ENCODE measurements at places on chromosomes 7 and 10.
A peak's percentile ranks its signal among the peaks of the same experiment; 100 is the strongest.

DNA sequence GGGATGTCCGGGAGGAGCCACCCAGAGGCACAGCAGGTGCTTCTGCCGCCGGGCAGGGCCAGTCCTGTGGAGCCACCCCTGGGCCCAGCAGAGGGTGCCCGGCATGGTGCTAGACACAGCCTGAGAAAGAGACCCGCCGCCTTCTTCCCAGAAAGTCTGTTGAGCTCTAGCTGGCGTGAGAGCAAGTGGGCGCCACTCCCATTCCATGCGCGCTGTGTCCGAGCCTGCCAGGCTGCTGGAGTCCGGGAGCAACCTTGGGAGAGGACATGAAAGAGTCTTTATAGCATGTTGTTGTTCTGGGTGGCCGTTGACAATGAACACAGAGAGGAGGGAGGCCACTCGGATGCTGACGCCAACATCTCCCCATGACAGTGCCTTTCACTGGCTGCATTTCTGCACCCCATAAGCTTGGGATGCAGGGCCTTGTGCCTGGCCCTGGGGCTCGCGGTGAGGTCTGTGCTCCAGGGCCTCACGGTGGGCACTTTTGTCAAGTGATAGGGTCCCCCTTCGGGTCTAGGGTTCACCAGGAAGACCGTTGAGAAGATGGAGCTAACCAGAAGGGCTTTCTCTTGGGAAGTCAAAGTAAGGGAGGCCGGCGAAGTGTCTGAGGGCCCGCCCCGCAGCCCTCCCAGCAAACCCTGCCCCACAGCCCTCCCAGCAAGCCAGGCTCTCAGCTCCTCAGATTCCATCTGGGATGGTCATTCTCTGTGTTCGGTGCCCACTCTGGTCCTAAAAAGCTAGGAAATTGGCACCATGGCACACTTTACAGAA is 47.3 kb downstream of the NKX6-2 start:
- DNase-seq = no peak

DNA sequence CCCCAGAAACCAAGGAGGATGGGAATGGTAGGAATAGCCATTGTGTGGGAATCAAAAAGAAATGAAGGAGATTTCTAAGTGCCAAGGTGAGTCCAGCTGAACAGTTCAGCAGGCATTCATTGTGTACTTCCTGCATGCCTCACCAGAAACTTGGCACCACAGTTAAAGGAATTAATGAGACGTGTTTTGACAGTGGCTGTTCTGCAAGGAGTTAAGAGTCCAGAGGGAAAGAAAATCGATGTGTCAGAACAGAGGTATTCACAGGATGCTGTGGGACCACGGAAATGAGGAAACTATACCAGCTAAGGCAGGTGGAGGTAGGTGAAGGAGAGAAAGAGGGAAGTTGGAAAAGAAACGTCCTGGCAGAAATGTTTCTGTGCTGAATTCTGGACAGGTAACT is 78.1 kb downstream of the PRKCQ start:
- no peak for DNase-seq

- DNase-seq = no peak
Observed at GRCh38 chr10:4141471-4141870, 356.5 kb upstream of the KLF6 start.

GRCh38 chr7:137772316-137772715 is 74.5 kb downstream of the DGKI start:
- no peak for DNase-seq

DNA sequence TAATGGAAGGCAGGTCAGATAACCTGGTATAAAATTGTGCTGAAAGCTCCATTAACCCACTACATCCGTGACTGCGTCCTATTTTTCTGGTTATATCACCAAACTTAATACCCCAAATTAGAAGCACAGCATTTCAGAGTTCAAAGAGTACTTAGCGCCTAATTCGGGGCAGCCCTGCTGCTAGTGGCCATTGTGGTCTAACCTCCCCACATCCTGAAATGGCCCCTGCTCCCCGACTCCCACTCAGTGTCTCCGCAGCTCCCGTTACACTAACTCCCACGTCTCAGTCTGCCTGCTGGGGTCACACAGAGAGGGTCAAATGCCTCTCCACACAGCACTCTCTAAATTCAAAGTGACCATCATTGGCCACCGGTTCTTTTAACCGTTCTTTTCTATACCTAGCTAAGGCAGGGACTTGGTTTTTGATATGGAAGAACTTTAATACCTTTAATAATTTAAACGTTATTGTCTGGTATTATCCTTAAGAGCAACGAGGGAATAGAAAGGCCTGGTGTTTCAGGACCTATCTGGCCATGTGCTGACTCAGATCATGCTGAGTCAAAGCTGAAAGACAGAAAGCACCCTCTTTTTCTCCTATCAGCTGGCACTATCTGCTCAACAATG is 117.1 kb downstream of the KMT2E start:
- no peak for DNase-seq

- DNase-seq = no peak
Observed at GRCh38 chr7:88344956-88345832, 38.5 kb upstream of the STEAP4 start.

DNA sequence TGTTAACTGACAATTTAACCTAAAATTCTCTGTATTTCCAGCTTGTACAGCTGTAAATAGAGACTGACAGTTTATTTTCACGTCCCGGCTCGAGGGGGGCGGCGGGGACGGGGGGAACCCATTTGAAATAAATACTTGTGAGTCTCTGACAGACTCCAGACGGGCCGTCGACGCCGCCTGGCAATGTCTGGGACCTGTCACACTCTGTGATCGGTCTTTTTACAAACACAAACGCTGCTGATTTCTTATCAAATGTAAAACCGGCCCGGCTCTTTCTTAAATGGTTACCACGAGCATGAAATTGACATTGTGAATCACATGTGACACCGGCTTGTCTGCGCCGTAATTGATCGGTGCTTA is 57.0 kb downstream of the UNCX start:
- no peak for DNase-seq

DNA sequence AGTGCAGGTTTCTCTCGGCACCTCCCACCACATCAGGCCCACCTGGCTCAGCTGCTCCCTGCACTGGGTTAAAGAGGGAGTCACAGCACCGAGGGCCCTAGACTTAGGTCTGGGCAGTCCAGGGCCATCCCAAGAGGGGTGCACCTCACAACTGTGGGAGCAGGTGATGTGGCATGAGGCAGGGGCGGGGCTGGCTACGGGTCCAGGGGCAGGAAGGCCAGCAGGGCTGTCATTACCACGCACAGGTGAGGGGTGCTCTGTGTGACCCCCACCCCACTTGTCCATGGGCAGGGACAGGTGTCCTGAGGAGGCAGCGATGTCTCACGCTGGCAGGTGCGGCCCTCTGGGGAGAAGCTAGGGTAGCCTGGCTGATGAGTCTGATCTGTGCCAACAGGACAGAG is 40.5 kb upstream of the DPYSL4 start:
- DNase-seq = no peak

DNA sequence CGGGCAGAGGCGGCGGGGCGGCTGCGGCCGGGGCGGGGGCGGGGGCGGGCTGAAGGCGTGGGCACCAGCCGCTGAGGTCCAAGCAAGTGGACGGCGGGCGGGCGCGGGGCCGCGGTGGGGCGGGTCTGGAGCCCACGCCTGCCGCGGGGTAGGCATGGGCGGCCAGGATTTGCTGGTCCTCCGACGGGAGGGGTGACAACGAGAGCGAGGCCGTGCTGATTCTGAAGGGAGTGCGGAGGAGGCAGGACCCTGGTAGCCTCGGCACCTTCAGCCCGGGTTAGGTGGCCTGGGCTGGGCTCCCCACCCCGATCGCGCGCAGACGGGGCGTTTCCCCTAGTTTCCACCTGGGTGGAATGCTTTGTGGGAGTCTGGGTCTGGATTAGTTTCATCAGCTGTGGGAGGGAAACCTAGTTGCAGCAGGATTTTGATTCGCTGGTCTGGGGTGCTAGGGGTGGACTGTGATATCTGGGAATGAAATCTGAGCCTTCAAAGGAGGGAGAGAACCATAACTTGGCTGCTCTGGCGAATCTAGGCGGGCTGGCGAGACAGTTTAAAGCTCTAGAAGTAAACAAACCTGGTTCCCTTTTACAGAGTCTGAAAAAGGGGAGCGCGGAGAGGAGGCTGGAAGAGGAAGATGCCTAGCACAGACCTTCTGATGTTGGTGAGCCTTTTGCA is 609 bp downstream of the SGPL1 start:
- DNase-seq = peak; percentile 30

DNA sequence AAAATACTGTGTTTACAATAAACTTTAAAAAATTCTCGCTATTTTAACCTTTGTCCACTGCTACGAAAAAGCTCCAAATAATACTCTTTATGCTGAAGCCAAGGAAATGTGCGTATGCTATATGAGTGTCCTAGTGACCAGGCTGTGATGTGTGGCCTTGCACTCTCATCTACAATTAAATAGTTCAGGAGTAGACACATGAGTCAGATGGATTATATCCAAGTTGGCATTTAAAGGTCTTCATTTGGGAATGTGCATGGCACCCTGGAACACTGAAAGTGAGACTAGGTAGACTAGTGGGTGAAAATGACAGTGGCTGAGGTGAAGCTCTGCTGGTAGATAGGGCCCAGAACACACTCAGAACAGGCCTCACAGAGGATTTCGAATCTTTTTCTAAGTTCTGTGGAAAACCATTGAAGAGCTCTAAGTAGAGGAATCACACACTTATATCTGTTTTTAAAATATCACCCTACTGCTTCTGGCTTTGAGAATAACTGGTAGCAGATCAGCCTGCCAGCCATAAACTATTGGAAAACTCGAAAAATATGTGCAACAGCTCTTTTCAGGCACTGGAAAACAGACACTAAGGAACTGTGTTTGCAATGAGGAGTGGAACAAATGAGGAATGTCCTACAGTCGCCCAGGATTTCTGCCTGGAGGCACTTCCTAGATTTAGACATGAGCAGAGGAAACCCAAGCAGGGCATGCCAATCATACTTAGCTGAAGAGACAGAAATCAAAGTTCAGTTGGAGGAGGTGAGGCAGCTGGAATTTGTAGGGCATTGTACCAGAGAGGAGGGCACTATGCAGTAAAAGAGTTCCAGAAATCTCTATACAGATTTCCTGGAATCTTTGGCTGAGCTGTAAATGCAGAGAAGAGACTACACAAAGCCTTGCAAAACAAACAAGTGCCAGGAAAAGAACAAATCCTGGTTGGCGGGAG is 603.8 kb upstream of the LRRTM3 start:
- DNase-seq = no peak

DNA sequence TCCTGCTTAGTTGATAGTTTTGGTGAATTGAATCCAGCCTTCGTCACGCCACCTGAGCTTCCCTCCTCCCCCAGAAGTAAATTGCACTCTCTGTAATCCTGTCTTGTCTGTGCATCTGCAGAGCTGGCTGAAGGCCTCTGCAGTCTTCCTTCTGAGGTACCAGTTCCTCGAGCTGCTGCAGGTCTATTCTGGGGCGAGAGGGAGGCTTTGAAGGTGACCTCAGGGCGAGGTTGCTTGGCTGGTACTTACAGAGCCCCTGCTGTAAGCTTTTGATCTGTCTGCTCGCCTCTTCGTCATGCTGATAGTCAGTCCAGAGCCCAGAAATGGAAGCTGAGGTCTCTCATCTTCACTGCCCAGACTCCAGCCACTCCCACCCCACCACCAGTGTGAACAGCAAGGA is 513.6 kb upstream of the FOXK1 start:
- no peak for DNase-seq

GRCh38 chr7:102811942-102812678 is 63.3 kb downstream of the FAM185A start:
- no peak for DNase-seq

GRCh38 chr10:88661018-88661417 is 3.2 kb upstream of the LIPF start:
- no peak for DNase-seq

DNA sequence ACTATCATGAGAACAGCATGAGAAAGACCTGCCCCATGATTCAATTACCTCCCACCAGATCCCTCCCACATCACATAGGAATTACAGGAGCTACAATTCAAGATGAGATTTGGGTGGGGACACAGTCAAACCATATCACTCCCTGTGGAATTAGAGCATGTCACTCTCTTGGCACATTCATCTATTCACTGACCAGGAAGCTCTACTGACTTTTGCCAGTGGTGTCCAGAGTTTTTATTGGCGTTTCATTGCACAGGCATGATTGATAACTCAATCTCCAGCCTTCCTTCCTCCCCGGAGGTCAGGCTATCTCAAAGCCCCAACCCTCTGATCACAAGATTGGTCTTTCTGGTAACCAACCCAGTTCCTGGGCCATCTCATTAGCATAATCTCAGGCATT is 478.9 kb upstream of the NRP1 start:
- DNase-seq = no peak

DNA sequence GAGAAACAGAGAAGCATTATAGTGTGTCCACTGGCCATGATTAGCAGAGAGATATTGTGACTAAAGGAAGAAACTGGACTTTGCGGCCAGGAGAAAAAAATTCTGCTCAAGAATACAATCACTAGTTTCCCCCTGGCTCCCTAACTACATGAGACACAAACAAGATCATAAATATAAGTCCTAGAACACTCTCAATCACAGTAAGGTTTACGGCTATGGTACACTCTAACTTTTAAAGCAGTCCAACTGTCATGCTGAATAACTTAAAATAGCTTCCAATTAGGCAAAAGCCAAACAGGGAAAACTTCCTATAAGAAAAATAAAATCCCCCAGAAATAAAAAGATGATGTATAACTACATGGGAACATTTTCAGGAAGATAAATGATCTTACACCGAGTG is 132.1 kb downstream of the STRA8 start:
- DNase-seq = no peak

Data from NCI-H2107 (cell line).